ENCODE measurements at places on chromosomes 16 and 17.

GRCh38 chr16:50498431-50499155 is 49.6 kb upstream of the NKD1 start:
- DNase-seq = no peak

GRCh38 chr16:87853411-87854052 is 15.8 kb downstream of the SLC7A5 start:
- peak; percentile 78 for DNase-seq

GRCh38 chr16:88991813-88992350 is 14.9 kb upstream of the CBFA2T3 start:
- no peak for DNase-seq

GRCh38 chr17:75344666-75345065 is 55.4 kb upstream of the SLC25A19 start:
- DNase-seq = no peak

DNA sequence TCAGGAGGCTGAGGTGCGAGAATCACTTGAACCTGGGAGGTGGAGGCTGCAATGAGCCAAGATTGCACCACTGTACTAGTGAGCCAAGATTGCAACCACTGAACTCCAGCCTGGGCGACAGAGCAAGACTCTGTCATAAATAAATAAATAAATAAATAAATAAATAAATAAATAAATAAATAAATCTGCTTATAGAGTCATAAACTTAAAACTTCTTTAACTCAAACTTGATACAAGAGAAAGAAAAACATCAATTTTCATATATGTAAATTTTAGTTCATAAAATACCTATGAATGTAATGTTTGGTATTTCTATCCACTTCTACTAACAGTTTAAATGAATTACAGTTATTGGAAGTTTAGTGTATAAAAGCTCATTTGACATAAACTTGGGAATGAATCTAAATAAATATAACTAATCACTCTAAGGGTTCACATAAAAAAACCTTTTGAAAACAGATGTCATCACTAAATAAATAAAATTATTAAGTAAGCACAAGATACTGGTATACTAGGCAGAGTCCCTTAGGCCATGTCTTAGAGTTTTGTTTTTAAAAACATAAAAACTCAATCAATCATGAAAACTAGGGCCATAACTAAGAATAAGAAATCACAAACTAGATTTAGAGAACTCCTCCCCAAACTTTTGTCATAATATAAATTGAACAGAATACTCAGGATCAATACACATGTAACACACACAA is 54.1 kb downstream of the SMURF2 start:
- DNase-seq = no peak

DNA sequence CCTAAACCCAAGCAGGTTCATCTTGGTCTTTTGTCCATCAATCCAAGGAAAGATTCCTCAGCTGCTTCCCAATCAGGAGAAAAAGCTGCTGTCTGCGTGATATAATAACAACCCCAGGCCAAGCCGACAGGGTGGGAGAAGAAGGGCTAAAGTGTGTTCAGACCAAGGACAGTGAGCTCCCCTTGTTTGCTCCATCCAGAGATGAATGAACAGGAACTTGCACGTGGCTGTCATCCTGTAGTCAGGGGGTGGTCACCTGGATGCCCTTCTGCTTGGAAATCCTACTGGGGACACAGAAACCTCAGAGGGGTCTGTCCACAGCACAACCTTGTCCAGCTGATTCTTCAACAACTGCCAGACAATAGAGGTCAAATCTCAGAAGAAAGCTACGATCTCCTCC is 414.5 kb downstream of the SOX9 start:
- DNase-seq = no peak

DNA sequence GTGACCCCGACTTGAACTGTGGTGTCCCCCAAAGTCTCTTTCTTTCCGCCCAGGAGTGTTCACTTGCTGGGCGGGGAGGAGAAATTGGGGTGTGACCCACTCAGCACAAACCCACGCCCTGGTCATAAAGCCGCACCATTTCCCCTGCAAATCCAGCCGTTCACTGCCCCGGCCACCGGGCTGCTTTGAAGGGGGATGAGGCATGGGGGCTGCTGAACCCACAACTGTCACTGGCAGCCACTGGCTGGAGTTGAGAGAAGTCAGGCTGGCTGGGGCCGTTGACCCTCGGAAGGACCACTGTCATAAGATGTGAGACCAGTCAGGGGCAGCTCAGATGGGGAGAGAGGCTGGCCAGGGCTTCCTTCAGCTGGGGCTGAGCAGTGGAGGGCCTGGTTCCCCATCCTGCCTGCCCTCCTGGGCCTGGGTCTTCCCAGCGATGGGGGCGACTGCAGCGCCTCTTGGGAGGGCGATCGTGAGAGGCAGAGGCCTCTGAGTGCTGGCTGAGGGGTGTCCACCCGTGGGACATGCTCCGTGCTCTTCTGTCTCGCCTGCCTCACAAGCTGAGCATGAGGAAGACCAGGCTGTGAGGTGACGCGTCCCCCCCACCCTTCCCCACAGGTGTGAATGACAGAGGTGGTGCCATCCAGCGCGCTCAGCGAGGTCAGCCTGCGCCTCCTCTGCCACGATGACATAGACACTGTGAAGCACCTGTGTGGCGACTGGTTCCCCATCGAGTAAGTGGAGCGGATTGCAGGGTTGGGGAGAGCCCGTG is 19.5 kb downstream of the C16orf90 start:
- DNase-seq = no peak

DNA sequence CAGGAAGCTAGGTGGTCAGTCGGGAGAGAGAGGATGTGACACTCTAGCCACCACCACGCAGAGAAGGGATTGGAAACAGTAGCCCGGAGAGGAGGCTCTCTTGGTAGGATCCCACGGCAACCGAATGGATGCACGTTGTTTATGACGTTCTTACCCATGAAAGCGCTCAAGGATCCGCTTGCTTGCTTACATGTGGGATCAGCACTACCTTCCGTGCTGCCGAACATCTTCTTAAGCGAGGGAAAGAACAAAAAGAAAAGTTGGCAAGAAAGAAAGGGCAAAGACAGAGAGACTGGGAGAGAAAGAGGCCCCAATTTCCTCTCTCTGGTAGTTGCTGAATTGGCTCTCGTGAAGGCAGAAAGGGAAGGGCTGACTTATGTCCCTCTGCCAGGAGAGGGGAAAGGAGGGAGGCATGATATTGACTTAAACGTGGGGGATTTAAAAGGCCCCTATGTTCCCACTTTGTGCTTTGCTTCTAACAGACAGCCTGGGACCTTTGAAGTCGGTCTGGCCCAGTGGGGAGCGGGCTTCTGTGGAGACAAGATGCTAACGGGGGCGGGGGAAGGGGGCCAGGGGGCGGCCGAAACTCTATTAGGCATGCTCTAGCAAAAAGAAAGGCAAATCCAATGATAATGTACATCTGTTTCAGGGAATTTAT is 35.4 kb downstream of the SNX20 start:
- DNase-seq = no peak

Data from AG09309 (cell line).